ENCODE measurements at places on chromosomes 7 and 10.

- DNase-seq, result peak; percentile 43
Observed at GRCh38 chr10:48306870-48307710, 613 bp downstream of the MAPK8 start.

GRCh38 chr7:16586081-16586874 is 59.3 kb downstream of the ANKMY2 start:
- peak; percentile 46 for DNase-seq

DNA sequence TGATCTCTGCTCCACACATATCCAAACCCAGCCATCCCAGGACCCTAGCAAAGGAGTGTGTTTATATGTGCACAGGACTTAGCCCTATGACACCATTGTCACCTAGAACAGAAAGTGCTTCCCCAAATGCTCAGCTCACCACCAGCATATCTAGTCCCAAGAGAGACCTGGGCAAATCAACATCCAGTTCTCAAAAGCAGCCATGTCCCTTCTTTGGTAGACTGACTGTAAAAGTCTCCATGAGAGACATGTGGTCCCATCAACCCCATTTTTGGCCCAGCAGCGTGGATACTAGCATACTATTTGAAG is 20.9 kb upstream of the ARHGAP22 start:
- no peak for DNase-seq

DNA sequence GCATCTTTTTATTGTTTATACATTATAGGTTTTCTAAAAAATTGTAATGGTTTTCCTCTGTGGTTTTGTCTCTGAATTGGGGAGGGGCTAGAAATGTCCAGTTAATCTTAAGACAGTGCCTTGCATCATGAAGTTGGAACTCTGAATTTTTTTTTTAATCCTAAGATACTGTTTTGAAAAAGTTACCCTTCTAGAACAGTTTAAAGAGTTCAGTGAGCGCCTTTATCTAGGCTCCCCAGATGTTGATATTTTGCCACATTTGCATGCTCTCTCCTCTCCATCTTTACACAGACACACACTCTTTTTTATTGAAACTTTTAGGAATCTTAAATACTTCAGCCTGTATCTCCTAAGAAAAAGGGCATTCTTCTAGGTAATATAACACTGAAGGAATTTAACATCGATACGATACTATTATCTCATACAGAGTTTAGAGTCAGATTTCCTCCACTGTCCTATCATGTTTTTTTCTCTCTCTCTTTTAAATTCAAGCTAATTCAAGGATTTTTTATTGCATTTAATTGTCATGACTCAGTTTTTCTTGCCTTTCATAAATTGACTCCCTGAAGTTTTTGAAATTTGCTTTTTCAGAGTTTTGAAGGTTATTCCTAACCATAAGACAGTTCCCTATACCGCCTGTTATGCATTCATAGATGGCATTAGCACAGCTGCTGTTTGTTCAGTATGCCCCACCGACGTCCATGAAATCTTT is 31.5 kb downstream of the PRKAR2B start:
- no peak for DNase-seq

- peak; percentile 53 for DNase-seq
Observed at GRCh38 chr10:14560274-14560673, 214.4 kb downstream of the FAM107B start.

DNA sequence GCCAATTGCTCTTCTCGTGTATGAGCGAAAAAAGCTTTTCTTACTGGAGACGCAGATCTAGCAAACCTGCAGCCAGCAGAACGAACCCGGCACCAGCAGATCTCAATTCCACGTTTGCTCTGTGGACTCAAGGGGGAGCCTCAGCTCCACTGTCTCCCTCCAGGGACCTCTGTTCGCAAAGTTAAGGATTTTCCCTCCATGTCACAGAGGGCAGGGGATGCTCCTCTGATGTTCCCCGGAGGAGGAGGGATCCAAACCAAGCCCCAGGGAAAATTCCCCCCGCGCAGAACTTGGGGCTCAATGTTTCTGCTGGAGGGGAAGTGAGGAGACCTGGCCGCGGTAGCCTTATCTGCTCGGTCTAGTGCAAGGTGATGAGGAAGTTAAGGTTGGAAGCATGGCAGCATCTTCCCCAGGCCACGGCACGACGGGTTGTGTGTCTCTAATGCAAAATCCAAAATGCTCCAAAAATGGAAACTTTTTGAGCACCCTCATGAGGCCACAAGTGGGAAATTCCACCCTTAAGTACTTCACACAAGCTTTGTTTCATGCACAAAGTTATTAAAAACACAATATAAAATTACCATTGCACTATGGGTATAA is 9.0 kb downstream of the IQCE start:
- peak; percentile 57 for DNase-seq
